ENCODE measurements at places on chromosomes 2 and 18. TPM values are rescaled to one million over a fixed set of nuclear protein-coding genes. Genes with fewer than 3 reads are reported as not detected.

ASB1 gene
- 57.9 TPM for total RNA-seq

DPYSL5 gene
- total RNA-seq, result 3.7 TPM

IL36RN gene
- total RNA-seq, result 0.12 TPM

MOCOS gene
- total RNA-seq, result 2.7 TPM

VIL1 gene
- 0.27 TPM for total RNA-seq

CCDC68 gene
- 5.8 TPM for total RNA-seq

MC5R gene
- not detected for total RNA-seq

LRRC30 gene
- not detected for total RNA-seq

ZNF516 gene
- total RNA-seq, result 6.8 TPM

GLI2 gene
- total RNA-seq, result 31.4 TPM
